ENCODE measurements at places on chromosomes 6 and 20.

DNA sequence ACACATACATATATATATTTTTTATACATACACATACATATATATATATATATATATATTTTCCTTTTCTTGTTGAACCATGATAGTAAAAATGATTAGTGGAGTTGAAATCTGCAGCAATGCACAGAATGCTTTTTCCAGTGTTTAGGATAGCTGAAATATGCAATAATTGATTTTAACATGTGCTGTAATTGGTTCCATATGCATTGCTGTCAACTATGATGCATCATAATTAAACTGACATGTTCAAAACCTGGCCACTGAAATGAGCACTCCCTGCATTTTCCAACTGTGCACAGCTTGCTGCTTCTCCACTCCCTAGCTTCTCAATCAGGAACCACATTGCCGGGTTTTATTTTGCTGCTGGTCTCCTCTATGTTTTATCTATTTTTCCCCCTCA lies 358.3 kb downstream of the PAX1 start:
- DNase-seq = no peak

GRCh38 chr6:163427498-163428254 lies 13.2 kb downstream of the QKI start:
- no peak for DNase-seq

GRCh38 chr6:119241111-119241465 lies 108.5 kb downstream of the MAN1A1 start:
- DNase-seq = no peak

- DNase-seq = no peak
Measured at GRCh38 chr6:163607792-163608191, 193.3 kb downstream of the QKI start.

DNA sequence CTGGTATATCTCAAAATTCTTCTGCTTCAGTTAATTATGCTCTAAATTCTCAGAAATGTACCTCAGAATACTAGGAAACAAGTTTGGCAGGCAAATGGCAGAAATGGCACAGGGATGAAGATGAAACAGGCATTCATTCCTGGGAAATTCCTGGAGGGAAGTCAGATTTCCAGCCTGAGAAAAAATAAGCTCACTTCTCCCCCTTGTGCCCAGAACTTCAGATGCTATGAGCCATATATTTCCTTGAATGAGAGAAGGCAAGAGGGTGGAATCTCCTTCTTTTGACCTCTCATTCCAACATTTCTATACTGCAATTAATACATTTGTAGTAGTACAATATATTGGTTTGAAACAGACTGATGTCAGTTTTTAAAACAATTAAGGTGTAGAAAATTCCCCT lies 22.8 kb downstream of the RGS17 start:
- DNase-seq = no peak

DNA sequence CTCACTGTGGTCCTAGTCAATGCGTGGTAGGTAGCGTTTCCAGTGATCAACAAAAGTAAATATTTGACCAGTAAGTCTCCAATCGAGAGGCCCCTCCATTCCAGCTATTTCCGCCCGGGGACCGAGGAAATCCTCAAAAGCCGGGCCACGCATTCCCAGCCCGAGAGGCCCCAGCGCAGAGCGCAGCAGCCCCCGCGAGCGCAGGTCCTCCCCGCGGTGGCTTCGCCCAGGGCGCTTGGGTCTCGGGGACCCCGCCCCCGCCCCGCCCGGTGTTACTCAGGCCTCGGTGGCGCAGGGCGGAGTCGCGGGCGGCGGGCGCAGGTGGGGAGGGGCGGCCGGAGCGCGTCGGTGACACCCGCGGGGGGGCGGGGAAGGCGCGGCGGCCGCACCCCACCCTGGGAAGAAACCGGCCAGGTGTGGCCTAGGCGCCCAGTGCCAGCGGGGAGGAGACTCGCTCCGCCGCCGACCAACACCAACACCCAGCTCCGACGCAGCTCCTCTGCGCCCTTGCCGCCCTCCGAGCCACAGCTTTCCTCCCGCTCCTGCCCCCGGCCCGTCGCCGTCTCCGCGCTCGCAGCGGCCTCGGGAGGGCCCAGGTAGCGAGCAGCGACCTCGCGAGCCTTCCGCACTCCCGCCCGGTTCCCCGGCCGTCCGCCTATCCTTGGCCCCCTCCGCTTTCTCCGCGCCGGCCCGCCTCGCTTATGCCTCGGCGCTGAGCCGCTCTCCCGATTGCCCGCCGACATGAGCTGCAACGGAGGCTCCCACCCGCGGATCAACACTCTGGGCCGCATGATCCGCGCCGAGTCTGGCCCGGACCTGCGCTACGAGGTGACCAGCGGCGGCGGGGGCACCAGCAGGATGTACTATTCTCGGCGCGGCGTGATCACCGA lies at the start of gene DSP:
Gene DSP, plus strand, starts transcription at position 497 of the 890 bp plus-strand sequence. Its CDS starts 245 bp downstream, at position 742.
- no peak for DNase-seq

DNA sequence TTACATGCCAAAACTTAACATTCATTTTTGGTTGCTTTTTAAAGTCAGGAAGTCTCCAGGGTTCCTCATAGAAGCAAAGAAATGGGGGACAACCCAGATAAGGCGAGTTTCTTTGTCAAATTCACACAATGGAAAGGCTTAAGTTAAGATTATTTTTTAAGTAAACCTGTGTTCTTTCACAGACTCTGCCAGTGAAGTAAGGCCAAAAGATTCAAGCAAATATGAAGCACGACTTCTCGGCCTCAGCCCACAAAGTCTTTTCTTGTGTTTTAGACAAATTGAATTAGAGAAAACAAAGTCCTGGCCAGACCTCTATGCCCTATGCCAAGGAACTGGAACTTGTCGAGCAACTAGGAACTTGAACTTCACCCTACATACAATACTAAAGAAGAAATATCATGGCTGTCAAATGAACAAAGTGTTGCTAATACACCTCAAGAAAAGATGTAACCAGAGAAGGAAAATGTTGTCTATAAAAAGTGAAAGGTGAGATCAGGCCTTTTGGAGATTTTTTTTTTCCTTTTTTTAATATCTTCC lies 540.0 kb upstream of the JARID2 start:
- DNase-seq = no peak

DNA sequence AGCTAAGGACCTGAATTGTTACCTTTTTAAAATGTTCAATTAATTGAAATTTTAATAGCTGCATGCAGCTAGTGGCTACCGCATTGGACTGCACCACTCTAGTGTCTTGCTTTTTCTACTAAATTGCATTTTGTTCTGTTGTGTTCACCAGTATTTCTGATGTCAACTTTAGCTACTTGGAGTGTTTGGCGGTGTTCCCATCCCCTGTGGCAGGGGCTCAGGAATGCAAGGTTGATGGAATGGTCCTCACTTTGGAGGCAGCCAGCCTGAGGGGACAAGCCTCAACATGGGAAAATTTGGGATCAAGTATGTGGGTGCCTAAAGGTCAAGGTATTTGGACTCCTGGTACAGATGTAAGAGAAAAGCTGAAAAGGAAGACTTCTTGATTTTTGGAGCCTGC lies 230.1 kb upstream of the PRND start:
- no peak for DNase-seq

DNA sequence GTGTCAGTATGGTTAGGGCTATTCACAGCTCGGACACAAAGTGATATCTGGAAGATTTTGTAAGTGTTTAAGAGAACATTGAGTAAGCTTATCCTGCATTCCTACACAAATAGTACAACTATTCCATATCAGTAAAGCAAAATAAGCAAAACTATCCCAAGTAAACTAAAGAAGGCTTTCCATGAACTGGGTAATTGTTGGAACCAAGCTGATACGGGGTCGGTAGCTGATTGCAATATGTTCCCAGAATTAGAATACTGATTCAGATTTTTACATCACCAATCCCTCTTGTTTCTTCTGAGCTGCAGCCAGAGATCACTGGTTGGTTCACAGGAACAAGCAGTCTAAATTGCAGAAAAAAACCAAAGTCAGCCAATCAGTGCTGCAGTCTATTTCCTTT lies 54.1 kb downstream of the CDS2 start:
- DNase-seq = no peak

- DNase-seq = peak; percentile 51
Measured at GRCh38 chr6:107704347-107705013, 119.6 kb downstream of the SCML4 start.

GRCh38 chr6:11141295-11141694 lies 29.8 kb upstream of the ERVFRD-1 start:
- DNase-seq = no peak

GRCh38 chr6:109300874-109301273 lies 81.4 kb downstream of the CD164 start:
- no peak for DNase-seq

DNA sequence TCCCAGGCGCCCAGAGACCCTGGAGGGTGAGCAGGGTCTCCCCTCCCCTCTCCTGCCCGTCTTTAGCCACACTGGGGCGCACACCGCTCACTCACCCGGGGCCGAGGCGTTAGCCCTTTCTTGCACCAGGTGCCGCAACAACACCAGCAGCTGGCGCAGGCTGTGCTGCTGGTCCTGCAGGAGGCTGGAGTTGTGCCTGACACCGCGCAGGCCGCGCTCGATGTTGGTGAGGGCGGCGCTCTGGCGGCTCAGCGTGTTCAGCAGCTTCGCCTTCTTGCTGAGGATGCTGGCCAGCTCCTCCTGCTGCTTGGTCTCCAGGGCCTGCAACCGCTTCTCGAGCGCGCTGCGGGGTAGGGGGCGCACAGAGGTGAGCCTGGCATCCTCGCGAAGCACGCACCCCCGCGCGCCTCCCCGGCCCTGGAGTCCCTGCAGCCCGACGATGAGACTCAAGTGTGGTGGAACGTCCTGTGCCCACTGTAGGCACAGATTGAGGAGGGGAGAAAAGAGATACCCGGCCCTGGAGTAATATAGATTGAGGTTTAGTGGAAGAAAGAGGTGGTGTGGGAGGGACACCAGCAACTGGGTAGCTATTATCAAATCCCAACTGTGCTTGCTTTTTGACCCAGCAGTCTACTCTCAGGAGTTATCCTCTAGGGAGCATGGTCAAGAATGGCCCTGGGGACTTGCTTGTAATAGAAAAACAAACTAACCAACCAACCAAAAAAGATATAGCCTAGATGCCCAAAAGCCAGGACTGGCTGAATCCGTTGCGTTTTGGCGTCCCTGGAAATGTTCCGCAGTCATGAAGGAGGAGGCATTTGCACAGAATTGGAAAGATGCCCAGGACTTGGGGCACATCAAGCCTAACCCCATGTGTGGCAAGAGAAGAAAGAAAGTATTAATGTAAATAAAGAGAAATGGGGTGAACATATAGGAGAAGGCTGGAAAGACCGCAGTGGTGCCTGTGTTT lies 30.9 kb downstream of the ANGPT4 start:
- no peak for DNase-seq

DNA sequence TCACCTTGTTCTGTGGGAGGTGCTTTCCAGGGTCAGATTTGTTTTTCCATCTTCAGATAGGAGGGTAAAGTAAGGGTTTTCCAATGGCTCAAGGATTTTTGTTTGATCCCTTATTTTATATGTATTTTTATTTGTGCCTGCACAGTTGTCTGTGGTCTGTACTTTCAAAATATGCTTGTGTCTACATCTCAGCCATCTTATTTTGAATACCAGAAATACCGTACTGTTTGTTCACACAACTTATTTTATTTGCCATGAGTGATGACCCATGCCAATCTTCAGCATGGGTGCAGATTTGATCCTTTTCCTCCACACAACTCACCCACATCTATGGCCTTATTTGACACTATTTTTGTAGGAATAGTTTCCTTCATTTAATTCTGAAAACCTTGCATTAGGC lies 72.2 kb upstream of the PTCHD4 start:
- DNase-seq = no peak

DNA sequence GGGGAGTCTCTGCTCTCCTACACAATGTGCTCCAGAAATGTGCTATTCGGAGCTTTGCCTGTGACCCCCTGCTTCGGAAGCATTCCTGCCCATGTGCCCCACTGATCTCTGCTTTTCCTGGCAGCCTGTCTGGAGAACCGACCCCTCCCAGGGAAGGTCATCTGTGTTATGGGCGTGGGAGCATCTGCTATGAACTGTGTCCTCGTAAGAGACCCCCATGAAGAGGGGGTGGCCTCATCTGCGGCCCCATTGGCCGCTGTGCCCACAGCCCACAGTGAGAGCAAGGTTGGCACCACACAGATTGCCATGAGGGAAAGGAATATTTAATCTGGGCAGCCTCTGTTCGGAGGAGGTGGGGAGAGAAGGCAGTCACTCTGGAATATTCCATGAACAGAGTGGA lies 32.7 kb upstream of the IRF4 start:
- DNase-seq = no peak

- no peak for DNase-seq
Measured at GRCh38 chr6:70954750-70955149, 2.1 kb downstream of the B3GAT2 start.

- no peak for DNase-seq
Measured at GRCh38 chr6:26525838-26526237, 12.3 kb upstream of the HMGN4 start.

- no peak for DNase-seq
Measured at GRCh38 chr6:141641406-141641805, 491.3 kb upstream of the GJE1 start.

- DNase-seq = no peak
Measured at GRCh38 chr6:6730831-6731230, 142.3 kb downstream of the LY86 start.

GRCh38 chr6:130216620-130217019 lies 6.1 kb downstream of the SAMD3 start:
- DNase-seq = peak; percentile 38

DNA sequence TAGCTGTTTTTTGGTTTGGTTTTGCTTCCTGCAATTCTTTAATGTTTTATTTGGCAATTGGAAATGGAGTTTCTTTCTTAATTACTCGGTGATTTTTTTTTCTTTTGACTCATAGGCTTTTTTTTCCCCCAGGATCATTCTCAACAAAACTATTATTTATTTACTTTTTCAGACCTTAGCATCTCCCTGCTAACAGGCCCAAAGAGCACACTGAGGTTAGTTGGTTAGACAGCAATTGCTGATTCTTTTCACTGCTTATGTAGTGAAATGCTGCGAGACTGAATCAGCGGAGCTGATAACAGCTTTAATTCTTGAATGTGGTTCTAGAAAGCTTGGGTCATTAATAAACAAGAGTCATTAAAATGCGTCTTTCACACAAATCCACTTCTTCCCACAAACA lies 79.1 kb upstream of the ZFP64 start:
- no peak for DNase-seq

DNA sequence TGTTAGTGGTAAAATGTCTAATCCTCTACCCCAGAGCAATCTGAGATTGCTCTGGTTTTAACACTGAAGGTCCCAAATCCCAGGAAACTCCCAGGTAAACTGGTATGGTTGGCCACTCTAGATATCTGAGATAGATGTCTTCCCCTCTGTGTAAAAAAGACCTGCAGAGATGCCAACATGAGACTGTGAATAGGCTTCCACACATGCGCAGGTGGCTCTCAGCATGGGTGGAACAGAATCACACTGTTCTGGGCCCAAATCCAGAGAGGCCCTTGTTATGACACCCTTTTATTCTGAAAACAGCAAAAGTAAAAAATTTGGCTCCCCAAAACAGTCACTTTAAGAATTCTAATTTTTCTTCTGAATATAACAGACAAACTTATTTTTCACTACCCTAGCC lies 88.7 kb upstream of the BMP5 start:
- no peak for DNase-seq

- DNase-seq = no peak
Measured at GRCh38 chr20:39433466-39433865, 471.3 kb downstream of the DHX35 start.

- no peak for DNase-seq
Measured at GRCh38 chr6:110635096-110635495, 158.7 kb upstream of the SLC22A16 start.

- no peak for DNase-seq
Measured at GRCh38 chr20:59571151-59571550, 33.2 kb upstream of the PHACTR3 start.

All from CD4-positive, alpha-beta T cell treated with Interleukin-1 beta for 1 hour (primary cell).